ENCODE measurements at places on chromosomes 1 and 21.
A peak's percentile ranks its signal among the peaks of the same experiment; 100 is the strongest.

GRCh38 chr1:219965285-219966070 lies 37.1 kb upstream of the SLC30A10 start:
- DNase-seq = no peak

DNA sequence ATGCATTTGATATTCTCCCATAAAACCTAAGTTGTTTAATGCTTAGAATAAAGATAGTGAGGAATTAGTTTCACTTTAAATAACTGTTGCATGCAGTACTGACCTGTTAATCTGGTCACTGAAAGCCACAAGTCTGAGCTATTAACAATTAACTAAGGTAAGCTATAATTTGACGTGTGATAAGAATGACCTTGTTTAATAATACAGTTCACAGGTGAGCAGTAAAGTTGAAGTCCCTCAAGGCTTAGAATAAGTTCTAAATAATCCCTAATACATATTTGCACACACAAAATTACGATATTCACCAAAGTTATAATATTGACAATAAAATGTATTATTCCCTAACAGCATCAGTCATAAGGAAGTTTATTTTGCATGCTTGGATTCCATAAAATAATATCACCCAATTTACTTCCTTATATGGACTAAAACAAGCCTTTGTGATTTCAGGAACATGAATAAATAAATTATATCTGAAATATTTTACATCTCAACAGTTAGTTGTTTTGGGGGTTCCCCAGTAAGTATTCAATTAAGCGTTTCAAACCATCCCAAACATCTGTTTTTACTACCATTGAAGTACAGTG lies 70.6 kb upstream of the CHRM3 start:
- DNase-seq = no peak

DNA sequence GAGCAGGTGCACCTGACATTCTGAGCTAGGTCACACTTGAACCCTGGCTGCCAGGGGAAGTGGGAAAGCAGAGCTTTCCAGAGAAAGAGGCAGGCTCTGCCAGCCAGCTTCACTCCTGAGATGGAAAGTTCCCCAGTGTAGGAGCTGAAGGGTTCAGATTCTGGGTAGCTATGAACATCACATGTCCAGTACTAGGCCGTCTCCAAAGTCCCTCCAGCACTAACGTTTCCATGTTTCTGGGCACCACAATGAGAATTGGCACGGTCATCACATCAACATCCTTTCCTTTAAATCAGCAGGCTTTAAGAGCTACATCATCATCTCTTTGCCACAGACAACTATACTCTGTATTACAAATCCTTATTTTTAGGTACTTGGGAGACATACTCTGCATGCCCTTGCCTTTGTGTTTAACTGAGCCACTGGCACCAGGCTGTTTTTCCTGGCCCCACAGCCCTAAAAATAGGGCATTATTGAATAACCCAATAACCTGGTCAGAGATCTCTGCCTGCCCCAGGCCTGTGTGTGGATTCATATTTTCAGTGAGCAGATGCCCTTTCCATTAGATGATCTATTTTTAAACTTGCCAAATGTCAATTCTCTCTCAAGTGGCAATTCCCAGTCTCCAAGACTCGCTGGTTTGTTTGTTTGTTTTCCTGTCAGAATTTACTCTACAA lies 35.4 kb upstream of the USP24 start:
- peak; percentile 33 for DNase-seq

GRCh38 chr1:42128964-42129363 lies 24.2 kb upstream of the GUCA2B start:
- no peak for DNase-seq

- no peak for DNase-seq
Measured at GRCh38 chr1:64685765-64686341, 59.0 kb upstream of the RAVER2 start.

- DNase-seq = no peak
Measured at GRCh38 chr1:225146478-225146877, 217.0 kb downstream of the DNAH14 start.

GRCh38 chr1:56978819-56979218 lies 13.0 kb upstream of the C8B start:
- no peak for DNase-seq

- DNase-seq = no peak
Measured at GRCh38 chr1:15626269-15626950, 9.2 kb downstream of the DDI2 start.

All from EH (cell line).